C1 segment of cervical spinal cord (tissue), 14 donors: ENCODE measurements at places on chromosomes 6 and 20.

DNA sequence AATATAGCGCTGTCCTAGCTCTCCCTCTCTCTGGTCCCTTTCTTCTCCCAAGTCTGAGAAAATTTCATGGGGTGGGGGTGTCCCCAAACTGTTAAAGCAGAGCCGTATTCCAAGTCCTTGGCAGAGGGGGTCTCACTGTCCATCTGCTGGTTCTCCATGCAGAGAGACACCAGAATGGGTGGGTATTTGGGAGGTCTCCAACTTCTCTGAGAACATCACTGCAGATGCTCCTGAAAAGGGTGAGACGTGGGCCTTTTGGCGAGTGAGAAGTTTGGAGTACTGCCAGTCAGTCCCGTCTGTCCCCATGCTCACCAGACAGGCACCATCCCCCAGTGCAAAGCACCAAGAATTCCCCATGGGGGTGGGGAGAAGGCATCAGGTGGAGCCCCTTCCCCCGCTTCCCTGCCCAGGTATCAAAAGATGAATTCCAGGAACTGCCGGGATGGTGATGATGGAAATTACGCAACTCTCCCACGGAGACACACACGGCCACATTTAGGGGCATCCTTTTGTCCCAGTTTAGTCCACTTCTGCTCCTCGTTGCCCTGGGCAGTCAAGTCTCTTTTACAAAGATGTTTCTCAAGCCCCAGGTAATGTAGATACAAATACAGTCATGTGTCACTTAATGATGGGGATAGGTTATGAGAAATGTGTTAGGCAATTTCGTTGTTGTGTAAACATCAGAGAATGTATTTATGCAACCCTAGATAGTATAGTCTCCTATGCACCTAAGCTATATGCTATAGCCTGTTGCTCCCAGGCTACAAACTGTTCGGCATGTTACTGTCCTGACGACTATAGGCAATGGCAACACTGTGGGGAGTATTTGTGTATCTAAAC lies 73.4 kb upstream of the SRSF6 start:
- no peak for DNase-seq

DNA sequence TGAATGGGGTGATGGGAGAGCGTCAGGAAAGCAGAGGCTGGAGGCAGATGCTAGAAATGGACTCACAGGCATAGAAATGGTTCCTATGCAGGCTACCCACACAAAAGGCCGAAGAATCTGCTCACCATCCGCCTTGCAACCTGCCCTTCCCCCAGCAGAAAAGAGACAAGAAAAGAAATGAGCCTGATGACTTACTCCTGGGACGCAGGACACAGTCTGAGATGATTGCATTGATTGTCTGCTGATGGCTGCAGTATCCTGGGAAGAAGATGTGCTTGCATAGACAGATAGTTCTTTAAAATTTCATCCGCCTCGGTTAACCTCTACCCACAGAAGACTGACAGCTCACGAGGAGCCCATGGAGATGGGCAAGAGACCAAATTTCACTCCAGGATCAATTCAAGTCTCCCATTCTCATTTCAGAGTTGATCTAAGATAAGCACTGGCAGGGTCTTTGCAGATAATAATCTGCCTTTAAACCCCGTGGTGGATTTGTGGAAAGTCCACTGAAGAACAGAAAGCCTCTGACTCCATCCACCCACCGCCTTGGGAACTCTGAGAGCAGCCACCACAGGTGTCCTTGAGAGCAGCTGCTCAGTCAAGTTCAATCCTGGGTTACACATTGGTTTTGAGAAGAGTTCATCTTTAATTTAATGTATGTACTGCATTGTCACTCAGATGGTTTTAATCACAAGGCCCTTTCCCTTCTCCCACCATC lies 7.2 kb downstream of the AGPAT4 start:
- DNase-seq: no peak

DNA sequence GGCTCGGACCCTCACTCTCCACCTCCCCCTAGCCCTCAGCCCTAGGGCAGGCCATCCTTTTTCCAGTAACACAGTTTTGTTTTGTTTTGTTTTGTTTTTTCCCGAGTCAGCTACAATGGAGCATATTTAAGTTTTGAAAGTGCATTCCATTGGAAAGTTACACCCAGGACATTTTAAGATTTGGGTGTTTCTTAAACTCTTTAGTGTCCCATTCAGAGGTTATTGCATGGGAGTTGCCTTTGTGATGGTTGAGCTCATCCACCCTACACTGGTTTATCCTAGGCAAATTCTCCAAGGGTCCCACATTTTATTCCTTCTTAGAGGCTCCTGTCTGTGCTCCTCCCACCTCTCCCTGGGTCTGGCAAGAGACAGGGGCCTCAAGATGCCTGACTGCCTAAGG lies 58.9 kb downstream of the THBS2 start:
- no peak for DNase-seq

- DNase-seq: no peak
Measured at GRCh38 chr6:145813285-145814034, 1.1 kb downstream of the FBXO30 start.
